ENCODE measurements at places on chromosomes 16 and 17.
A peak's percentile ranks its signal among the peaks of the same experiment; 100 is the strongest.

DNA sequence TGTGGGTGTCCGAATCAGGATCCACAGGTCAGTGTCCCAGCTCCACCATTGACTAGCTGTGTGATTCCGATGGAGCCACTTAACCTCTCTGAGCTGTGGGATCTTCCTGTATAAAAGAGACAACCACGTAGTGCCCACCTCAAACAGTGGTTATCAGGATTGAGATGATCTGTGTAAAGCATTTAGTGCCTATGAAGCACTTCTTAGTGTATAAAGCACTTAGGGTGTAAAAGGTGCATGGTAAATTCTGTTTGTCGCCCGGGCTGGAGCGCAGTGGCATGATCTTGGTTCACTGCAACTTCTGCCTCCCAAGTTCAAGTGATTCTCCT is 95.2 kb downstream of the MARF1 start:
- no peak for DNase-seq

- peak; percentile 15 for DNase-seq
Observed at GRCh38 chr17:78789149-78789662, 7.1 kb upstream of the CYTH1 start.

GRCh38 chr17:2253362-2253761 is 50.2 kb downstream of the SMG6 start:
- no peak for DNase-seq

GRCh38 chr17:74610108-74610507 is 13.4 kb downstream of the CD300E start:
- DNase-seq = no peak

Measured in bronchial epithelial cell (primary cell).